ENCODE measurements at places on chromosomes 3 and 15.

GRCh38 chr15:51621936-51622603 is 501 bp downstream of the DMXL2 start:
- DNase-seq, result peak; percentile 52

- no peak for DNase-seq
These were observed 159.2 kb downstream of the XXYLT1 start for GRCh38 chr3:195111766-195112165.

DNA sequence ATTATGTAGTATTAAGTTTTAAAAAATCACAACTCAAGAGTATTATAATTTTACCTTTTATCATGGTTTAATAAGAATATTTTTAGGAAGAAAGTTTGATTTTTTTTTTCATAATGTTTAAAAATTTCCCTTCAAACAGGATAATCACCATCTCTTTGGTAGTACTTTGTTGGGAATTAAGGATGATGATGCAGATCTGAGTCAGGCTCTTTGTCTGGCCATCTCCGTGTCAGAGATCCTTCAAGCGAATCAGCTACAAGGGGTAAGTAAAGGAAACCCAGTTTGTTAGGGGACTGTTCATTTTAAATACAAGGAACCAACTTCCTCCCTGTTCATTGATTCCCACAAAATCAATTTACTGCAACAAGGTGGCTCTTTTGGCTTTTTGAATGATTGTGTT is 36.8 kb upstream of the NIT2 start:
- DNase-seq, result peak; percentile 56

- no peak for DNase-seq
These were observed 55.1 kb downstream of the DNAJB8 start for GRCh38 chr3:128411574-128412064.

GRCh38 chr15:70245932-70246622 is 148.4 kb upstream of the TLE3 start:
- DNase-seq, result peak; percentile 54

DNA sequence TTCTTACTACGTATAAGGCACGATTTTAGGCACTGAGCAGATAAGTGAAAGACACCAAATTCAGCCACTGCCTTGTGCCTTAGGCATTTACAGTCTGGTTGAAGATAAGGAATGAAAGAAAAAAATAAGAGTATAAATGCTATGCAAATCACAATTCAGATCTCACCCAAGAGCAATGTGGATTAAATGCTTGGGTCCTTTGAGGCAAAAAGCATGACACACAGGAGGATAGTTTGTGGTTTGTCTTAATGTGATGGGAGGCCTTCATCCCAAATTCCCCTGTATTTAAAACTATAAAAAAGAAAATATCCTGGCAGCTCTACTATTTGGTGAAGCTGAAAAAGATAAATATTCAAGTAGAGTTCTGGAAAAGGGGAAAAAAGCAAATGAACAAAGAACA is 79.8 kb downstream of the TGFBR2 start:
- peak; percentile 29 for DNase-seq

- DNase-seq, result no peak
These were observed 821.6 kb downstream of the SQOR start for GRCh38 chr15:46456456-46456855.

DNA sequence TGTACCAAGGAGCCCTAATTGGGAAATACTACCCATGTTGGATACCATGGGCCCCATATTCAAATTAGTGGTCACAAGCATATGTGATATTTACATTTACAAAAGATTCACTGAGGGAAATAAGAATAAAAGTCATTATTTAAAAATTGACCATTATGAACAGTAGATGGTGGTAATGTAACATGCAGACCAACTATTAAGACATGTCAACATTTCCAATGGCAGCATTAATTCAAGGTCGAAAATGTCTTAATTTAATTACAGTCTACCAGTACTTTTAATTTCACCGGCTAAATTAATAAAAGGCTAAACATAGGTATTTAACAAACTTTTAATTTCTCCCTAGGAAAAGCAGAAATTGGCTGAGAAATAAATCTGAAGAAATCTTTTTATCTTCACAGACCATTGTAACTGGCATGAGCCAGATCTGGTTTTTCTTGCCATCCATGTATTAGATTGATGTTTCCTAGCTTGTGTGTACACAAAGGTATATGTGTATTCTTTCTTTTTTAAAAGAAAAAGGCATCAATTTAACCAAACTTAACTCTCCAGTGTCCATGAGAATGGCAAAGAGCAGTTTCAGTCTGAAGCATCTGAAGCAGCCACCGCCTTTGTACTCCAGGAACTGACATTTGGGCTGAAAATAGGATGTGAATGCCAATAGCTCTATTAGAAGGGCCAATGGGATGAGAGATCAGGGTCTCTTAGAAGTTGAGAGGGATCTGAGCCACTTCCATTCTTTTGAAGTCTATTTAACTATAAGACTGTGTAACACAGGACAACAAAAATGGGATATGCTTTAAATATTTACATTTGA is 26.6 kb downstream of the NEK11 start:
- DNase-seq, result no peak

DNA sequence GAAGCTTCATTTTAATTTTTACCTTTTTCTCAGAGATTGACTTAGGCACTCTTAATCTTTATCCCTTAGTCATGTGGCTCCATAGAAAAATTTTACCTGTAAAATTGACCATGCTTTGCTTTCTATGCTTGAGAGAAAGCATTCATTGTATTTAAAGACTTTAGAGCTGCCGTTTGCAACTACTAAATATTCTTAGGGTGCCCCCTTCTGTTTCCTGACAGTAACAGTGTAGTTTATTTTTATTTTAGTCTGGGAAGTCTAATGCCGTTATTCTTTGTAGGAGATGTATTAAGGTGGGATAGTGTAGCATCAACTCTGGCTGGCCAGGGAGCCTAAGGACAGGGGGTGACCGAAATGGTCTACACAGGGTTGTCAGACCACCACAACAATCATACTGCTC is 84.5 kb upstream of the SYNPR start:
- peak; percentile 41 for DNase-seq

- DNase-seq, result peak; percentile 60
These were observed 205.6 kb downstream of the NECTIN3 start for GRCh38 chr3:111277226-111277625.

DNA sequence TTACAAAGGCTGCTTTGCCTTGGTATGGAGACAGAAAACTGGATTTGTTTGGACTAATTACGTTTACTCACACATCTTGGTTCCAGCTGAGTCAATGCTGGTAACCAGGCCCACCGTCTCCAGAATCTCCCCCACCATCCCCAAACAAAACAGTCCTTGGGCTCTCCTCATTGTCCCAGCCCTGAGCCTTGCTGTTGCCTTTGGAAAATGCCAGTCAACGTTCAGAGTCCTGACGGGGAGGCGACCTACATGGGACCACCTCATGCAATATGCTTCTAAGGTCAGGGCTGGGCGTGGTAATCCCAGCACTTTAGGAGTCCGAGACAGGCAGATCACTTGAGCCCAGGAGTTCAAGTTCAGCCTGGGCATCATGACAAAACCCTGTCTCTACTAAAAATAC is 85.2 kb upstream of the IQSEC1 start:
- DNase-seq, result no peak

DNA sequence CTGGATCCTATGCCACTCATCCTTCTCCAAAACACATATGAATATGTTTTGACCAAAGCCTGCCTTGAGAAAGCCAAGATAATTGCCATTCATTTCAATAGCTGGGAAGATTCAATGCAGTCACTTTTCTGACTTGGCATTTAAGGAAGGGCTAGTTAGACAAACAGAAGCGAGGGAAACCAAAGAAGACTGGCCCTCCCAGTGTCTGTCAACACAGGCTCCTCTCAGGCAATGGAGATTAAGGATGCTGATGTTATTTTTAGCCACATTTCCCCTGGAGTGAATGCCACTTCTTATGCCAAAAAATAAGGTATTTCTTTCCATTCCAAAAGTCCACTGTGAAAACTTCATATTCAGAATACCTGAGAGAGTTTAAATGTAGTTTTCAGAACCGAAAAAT is 101.7 kb downstream of the P3H2 start:
- DNase-seq, result peak; percentile 27

DNA sequence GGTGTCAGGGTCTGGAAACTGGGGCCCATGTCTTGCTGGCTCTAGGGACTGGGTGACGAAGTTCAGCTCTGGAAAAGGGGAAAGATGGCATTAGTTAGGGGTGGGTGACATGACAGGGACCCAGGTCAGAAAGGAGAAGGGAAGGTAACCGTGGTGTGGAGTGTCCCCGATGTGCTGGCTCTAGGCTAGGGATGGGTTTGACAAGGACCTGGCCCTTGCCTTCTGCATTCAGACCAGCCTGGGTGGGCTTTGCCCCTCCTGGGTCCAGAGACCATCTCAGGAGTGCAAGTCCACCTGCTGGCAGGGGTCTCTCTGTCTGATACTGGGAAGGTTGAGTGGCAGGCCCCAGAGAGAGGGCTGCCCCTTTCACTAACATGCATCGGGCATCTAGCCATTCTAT is 28.7 kb upstream of the ATP2B2 start:
- no peak for DNase-seq

DNA sequence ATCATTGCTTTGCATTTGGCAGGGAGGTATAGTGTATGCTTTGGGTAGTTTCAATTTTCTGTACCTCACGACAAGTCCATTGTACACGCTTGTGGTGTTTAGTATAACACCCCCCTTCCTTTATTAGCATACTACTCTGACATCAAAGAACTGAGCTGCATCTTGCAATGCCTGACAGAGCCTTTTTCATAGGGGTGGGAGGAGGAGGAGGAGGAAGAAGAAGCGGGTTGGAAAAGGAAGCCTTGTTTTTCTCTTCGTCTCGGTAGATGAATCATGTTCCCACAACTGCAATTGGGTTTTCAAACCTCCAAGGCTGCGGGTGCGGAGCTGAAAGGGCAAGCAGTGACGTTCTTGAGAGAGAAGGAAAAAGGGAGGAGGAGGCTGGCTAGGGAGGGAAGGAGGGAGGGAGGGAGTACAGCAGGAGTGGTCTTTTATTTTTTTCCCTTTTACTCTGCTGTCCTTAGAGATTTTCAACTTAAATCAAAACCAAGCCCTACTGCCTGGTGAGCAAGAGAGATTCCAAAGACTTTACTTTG is 175.7 kb downstream of the KLHL25 start:
- peak; percentile 98 for DNase-seq

- DNase-seq, result no peak
These were observed 160.8 kb downstream of the FBLN2 start for GRCh38 chr3:13709706-13710105.

GRCh38 chr3:56025326-56025725 is 442.9 kb downstream of the ERC2 start:
- DNase-seq, result no peak

GRCh38 chr3:110494093-110494490 is 577.5 kb upstream of the NECTIN3 start:
- no peak for DNase-seq

DNA sequence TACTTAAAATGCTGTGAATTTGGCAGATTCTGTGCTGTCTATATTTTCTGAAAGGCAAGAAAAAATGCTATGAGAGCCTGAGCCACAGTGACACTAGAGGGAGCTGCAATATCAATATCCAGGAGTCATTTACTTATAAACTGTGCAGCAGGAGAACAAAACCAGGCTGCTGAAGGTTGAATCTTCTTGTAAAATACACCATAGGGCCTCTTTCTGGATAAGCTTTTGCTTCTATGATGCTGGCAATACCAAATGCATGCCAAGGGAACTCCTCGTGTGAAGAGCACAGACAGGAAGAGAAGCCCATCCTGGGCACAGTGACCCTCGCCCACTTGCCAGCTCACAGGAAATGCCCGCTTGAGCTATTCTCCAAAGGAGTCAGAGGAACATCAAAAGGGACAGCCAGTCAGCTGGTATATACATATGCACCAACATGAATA is 48.0 kb upstream of the TSPAN3 start:
- DNase-seq, result peak; percentile 80

GRCh38 chr3:189606774-189607173 is 24.4 kb upstream of the TP63 start:
- no peak for DNase-seq

DNA sequence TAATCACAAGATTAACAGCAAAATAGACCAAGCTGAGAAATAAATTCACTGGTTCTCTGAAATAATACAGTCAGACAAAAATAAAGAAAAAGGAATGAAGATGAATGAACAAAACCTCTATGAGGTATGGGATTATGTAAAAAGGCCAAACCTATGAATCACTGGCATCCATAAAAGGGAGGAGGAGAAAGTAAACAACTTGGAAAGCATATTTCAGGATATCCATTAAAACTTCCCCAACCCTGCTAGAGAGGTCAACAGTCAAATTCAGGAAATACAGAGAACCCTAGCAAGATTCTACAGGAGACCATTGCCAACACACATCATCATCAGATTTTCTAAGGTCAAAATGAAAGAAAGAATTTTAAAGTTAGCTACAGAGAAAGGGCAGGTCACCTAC is 649.7 kb upstream of the CBLB start:
- DNase-seq, result peak; percentile 61

GRCh38 chr15:48325400-48325799 is 5.8 kb upstream of the DUT start:
- no peak for DNase-seq

All from fibroblast of skin of right biceps (primary cell).